ENCODE measurements at places on chromosomes 2 and 18.

DNA sequence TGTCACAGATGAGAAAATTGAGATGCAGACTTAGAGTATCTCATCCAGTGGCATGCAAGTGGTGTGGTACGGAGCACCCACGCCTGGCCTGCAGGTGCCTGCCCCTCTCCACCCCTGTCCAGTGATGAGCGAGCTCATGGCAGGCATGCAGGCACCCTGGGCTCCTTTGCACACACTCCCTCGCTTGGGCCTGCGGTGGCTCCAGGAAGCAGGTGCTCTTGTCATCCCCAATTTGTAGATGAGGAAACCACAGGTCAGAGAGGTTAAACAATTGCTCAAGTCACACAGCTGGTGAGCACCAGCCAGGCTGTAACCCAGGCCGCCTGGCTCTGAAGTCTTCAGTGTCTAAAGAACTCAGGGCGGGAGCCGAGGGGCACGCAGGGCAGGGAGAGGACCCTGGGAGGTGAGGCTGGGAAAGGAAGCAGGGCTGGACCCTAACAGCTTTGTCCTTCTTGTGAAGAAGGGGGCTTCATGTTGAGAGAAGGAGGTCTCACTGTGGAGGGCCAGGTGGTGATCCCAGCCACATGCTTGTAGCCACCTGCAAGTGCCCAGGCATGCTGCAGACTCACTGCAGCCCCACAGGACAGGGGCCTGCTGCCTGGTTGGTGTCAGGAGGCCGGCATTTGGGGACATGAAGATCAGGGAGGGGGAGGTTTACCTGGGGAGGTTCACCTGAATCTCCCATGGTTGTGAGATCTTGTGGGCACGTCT is 166.2 kb downstream of the SH3RF3 start:
- DNase-seq = no peak

DNA sequence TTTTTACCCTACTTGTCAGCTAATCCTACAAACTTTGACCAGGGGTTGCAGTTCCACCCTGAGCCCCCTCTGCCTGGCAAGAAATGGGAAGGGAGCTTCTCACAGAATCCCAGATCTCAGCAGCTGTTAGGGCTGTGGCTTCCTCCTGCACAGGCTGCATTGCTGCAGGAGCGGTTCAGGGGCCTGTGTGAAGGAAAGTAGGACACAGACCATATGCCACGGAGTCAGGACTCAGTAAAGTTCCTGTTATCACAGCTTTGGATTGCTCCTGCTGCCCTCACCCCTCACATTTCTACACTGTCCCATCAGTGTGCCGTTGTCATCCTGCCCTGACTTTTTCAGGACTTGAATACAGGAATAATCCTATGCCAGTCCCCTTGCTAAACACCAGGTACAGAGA is 62.8 kb upstream of the SP3 start:
- DNase-seq = peak; percentile 28

GRCh38 chr2:113875135-113875534 is 14.8 kb upstream of the ACTR3 start:
- no peak for DNase-seq

GRCh38 chr2:69693775-69694450 is 48.0 kb upstream of the ANXA4 start:
- DNase-seq = peak; percentile 54

DNA sequence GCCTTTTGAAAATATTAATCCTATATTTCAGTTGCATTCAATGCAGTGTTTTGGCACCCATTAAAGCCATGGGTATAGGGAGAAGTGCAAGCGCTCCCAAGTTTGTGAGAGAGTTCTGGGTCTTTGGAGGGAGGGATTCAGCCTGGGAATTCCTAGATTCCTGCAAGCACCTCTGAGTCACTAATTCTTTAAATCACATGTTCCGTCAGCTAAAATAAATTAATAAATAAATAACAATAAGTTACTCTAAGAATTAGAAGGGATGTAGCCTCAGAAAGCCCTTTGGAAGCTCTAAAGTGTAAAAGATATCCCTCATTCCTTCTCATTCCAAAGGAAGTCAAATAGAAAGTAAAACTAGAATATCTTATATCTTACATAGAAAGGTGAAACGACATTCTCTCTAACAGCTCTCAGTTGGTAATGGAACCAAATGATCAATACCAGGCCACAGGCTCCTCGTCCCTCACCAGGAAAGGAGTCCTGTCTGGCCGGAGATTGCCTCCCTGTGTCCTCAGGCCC is 222.4 kb upstream of the RBBP8 start:
- DNase-seq = no peak

DNA sequence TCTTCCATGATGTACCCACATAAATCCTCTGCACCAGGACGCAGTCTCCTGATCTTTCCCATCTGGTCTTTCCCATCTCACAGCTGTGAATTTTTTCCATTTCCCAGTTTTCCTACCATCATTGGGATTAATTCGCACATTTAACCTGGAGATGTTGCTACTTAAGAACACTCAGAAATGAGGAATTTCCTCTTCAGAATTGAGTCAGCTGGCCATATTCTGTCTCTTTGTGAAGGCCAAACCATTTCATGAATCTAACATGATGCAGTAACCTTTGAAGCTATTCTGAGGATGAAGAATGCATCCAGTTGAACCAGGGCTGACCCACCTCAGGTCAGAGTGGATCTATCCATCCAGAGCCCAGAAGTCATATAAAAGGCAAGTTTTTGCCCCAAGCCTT is 326.8 kb downstream of the SETBP1 start:
- no peak for DNase-seq

GRCh38 chr18:5546660-5547059 is 2.9 kb upstream of the EPB41L3 start:
- DNase-seq = peak; percentile 64

GRCh38 chr2:108630567-108631405 is 88.5 kb upstream of the RANBP2 start:
- DNase-seq = no peak

- DNase-seq = no peak
Measured at GRCh38 chr2:54550547-54550946, 94.4 kb downstream of the SPTBN1 start.

GRCh38 chr2:42962508-42962953 is 170.1 kb upstream of the HAAO start:
- peak; percentile 81 for DNase-seq
